ENCODE measurements at places on chromosomes 2 and 18.

- no peak for DNase-seq
- H3K27ac ChIP-seq: no peak overlapping the region
- H3K36me3 ChIP-seq: no peaks in the 10 kb centered on the region
- H3K4me3 ChIP-seq: no peak overlapping the region
Observed at GRCh38 chr18:58104096-58104495, 60.1 kb downstream of the NEDD4L start.

GRCh38 chr2:112694182-112694581 lies 26.6 kb upstream of the NT5DC4 start:
- no peaks in the 10 kb centered on the region for H3K36me3 ChIP-seq
- H3K27me3 ChIP-seq: no peaks in the 10 kb centered on the region
- no peak overlapping the region for H3K4me3 ChIP-seq
- H3K27ac ChIP-seq: no peak overlapping the region

GRCh38 chr2:222711315-222711940 lies 40.0 kb downstream of the MOGAT1 start:
- no peak overlapping the region for H3K4me3 ChIP-seq
- no peaks in the 10 kb centered on the region for H3K27me3 ChIP-seq
- H3K36me3 ChIP-seq: no peaks in the 10 kb centered on the region
- DNase-seq: no peak
- peak overlapping the region; percentile 91 for H3K27ac ChIP-seq

DNA sequence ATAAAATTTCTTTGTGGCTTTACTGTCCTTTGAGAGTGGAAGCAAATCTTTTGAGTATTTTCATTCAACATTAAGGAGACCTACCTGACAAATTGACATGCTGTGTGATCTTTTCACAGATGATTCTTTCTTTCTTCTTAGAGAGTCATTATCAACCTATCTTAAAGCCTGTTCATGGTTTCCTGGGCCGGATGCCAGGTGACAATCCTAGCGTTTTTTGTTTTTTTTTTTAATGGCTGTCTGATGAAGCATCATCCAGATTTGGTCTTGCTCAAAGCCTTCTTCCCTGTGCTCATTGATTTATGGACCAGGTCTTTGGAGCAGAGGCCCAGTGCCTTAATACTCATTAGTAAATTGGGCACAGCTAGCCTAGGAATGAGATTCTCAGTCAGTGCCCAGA lies 9.8 kb upstream of the MGAT5 start:
- H3K4me1 ChIP-seq: peaks cover 3% of the 10 kb centered on the region
- no peaks in the 10 kb centered on the region for H3K27me3 ChIP-seq
- DNase-seq: no peak
- H3K27ac ChIP-seq: no peak overlapping the region
- H3K36me3 ChIP-seq: no peaks in the 10 kb centered on the region
- no peak overlapping the region for H3K4me3 ChIP-seq

DNA sequence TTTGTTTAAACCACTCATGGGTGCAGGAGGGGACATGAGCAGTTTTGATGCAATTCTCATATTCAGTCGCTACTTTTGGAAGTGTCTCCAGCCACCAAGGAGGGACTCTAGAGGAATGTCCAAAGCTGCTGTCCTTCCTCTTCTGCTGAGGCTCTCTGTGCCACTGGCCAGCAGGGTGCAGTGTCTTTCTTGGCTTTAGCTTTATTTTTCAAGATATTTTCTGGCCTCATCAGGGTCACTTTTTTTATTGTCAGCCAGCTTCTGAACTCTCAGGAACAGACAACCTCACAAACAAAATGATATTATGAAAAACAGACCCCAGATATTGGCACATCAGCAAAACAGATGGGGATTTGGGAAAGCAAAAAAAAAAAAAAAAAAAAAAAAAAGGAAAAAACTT lies 289.3 kb upstream of the ZSWIM2 start:
- H3K4me3 ChIP-seq: no peak overlapping the region
- no peaks in the 10 kb centered on the region for H3K36me3 ChIP-seq
- no peaks in the 10 kb centered on the region for H3K4me1 ChIP-seq
- H3K27me3 ChIP-seq: no peaks in the 10 kb centered on the region
- no peak overlapping the region for H3K27ac ChIP-seq

DNA sequence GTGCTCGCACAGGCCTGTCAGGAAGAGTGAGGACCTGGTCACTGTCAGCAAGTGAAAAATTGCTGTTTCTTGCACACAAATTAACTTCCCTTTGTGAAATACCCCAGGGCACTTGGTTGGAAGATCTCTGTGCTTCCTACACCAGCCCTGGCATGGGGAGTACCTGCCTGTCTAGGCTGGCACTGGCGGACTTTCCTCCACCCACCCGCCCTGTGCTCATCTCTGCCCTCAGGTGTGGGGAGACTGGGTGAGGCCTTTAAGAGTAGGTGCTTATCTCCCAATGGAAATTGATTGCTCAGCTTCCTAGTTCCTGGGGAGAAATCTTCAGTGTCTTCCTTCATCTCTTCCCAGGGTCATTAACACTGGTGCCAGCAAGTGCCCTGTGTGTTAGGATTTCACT lies 42.1 kb downstream of the IMPA2 start:
- no peak overlapping the region for H3K4me3 ChIP-seq
- H3K27me3 ChIP-seq: no peaks in the 10 kb centered on the region
- no peaks in the 10 kb centered on the region for H3K4me1 ChIP-seq
- H3K36me3 ChIP-seq: peaks cover 14% of the 10 kb centered on the region
- no peak overlapping the region for H3K27ac ChIP-seq

DNA sequence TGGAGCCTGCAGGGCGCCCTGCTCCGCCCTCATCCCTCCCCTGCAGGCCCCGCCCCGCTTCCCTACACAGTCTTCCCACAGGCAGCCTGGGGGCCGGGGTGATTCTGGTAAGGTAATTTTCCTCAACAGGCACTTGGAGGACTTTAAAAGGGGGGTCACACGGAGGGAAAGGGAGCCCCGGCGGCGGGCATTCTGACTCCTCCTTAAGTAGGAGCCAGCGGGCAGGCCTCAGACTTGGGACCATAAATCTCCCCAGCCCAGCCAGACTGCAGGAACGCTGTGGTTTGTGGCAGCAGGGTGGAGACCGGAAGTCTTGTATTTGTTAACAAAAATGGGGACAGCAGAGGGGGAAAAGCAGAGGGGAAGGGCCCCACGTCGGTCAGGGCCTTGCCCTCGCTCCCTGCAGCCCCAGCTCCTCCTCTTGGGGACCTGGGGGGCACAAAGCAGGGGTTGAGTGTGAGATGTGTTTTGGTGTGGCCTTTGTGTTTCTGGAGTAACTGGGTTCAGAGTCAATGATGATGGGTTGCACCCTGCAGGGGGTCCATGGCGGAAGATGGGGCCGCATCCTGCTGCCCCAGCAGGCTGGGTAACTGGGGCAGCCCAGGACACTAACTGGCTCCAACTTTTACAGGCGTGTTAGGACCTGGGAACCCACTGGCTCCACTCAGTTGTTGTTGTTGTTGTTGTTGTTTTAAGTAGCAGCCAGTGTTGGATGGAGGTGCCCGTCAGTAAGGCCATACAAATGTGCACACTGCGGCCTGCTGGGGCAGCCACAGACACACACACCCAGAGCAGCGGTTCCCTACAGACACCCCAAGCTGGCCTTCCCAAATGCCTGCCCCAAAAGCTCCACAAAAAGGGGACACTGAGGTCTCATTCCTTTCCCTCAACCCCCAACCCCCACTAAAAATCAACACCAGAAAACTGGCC lies 27.7 kb downstream of the SMAD7 start:
- peak overlapping the region; percentile 99 for H3K27ac ChIP-seq
- DNase-seq: no peak
- no peaks in the 10 kb centered on the region for H3K27me3 ChIP-seq
- peaks cover 38% of the 10 kb centered on the region for H3K4me1 ChIP-seq
- peak overlapping the region; percentile 52 for H3K4me3 ChIP-seq

GRCh38 chr2:177029501-177029900 lies 183.1 kb upstream of the HNRNPA3 start:
- no peak overlapping the region for H3K4me3 ChIP-seq
- no peaks in the 10 kb centered on the region for H3K36me3 ChIP-seq
- H3K27me3 ChIP-seq: no peaks in the 10 kb centered on the region
- no peaks in the 10 kb centered on the region for H3K4me1 ChIP-seq
